Natural killer cell treated with Interleukin-12 subunit alpha and Interleukin-12 subunit beta and Interleukin-15 and Interleukin-18, amount 100 ng/mL, for 72 hours (primary cell): ENCODE measurements at places on chromosomes 7 and 10.

GRCh38 chr7:118259115-118259514 is 34.6 kb downstream of the ANKRD7 start:
- no peak for DNase-seq

DNA sequence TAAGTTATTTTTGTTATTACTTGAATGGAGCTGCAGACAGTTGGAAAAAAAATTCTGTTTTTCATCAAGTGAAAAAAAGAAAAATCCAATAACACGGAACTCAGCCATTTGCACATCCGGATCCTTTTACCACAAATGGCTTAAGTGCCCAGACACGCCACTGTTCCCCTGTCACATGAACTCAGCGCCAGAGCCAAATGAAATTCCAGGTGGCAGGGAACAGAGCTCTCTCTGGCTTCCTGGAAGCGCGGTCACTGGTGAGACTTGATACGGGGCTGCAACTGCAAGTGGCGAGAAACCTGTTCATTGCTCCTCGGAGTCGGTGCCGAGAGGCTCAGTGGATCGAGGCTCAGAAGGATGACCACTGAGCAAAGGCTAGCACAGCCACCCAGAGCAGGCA is 60.8 kb upstream of the NPTX2 start:
- DNase-seq = no peak

DNA sequence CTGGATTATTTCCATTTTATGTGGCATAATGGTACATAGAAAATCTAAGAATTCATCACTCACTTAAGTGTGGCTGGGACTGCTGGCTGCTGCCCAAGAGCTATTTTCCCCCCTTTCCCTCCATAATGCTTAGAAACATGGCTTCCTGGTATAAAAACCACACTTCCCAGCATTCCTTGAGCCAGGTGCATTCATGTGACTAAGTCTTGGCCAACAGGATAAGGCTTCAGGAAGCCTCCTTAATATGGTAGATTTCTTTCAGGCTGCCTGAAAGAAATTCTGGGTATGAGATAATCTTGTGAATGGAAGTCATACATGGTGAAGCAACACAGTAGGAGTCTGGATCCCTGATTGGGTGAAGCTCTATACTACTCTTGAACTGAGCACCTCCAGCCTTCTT is 178.0 kb downstream of the JAZF1 start:
- DNase-seq = no peak

GRCh38 chr10:130455791-130456190 is 319.6 kb downstream of the GLRX3 start:
- no peak for DNase-seq

GRCh38 chr10:89944138-89944537 is 242.7 kb downstream of the KIF20B start:
- no peak for DNase-seq

DNA sequence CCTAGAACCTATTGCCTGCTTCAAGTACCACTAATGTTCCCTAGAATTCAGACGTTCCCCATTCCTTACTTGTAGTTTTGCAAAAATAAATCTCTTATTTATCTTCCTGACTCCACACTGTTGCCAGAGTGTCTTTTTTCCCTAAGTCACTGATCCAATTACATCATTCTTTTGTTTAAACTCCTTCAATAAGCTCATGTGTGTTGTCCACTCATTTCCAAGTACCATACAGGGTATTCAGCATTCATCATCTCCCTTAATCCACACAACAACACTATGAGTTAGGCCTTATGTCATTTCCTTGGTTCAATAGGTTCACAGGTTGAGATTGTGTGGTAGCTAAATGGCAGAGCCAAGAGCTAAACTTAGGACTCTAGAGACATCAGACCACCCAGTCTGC is 119.9 kb upstream of the RHOBTB1 start:
- no peak for DNase-seq

GRCh38 chr10:129958148-129958628 is 5.9 kb downstream of the EBF3 start:
- DNase-seq = no peak

DNA sequence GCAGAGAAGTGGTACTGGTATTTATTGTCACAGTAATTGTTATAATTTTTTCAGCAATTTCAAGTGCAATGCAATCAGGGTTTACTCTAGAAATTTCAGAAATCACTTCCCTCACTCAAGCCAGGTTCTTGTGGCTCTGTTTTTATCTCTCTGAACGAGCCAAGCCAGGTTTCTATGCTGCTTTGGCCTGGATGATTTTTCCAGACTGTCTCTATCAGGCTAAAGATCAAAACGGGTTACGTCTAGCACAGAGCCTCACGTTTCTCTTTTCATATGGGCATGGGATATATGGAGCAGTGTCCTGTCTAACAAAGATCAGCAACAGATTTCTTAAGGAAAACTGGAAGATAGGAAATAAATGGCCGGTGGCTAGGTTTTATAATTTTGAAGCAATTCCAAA is 1105.3 kb downstream of the NRG3 start:
- DNase-seq = no peak

- DNase-seq = no peak
Observed at GRCh38 chr10:60456053-60456452, 66.4 kb upstream of the ANK3 start.

DNA sequence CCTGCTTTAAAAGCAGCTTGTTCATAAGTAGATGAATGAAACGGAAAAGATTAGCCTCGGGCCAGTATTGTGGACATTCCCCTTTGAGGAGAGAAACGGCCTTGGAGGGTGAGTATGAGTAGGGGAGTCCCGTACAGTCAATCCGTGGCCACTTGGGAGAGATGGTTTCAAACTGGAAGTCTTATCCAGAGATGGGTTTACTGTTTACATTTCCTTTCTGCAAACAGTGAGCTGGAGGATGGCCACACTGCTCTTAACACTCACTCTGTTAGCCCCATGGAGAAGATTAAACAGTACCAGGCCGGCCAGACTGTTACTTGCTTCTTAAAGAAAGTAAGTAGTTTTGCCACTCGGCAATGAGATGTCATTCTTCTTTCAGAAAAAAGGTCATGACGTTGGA is 20.3 kb downstream of the CALHM2 start:
- no peak for DNase-seq

- DNase-seq = no peak
Observed at GRCh38 chr10:99661377-99661763, 2.1 kb downstream of the ENTPD7 start.

GRCh38 chr10:132383751-132384196 is 13.2 kb upstream of the PWWP2B start:
- peak; percentile 52 for DNase-seq

- no peak for DNase-seq
Observed at GRCh38 chr7:5532536-5533335, 109.1 kb upstream of the TNRC18 start.

- DNase-seq = no peak
Observed at GRCh38 chr7:22469371-22470143, 30.4 kb downstream of the STEAP1B start.

GRCh38 chr7:18607025-18607424 is 111.5 kb downstream of the HDAC9 start:
- DNase-seq = no peak

DNA sequence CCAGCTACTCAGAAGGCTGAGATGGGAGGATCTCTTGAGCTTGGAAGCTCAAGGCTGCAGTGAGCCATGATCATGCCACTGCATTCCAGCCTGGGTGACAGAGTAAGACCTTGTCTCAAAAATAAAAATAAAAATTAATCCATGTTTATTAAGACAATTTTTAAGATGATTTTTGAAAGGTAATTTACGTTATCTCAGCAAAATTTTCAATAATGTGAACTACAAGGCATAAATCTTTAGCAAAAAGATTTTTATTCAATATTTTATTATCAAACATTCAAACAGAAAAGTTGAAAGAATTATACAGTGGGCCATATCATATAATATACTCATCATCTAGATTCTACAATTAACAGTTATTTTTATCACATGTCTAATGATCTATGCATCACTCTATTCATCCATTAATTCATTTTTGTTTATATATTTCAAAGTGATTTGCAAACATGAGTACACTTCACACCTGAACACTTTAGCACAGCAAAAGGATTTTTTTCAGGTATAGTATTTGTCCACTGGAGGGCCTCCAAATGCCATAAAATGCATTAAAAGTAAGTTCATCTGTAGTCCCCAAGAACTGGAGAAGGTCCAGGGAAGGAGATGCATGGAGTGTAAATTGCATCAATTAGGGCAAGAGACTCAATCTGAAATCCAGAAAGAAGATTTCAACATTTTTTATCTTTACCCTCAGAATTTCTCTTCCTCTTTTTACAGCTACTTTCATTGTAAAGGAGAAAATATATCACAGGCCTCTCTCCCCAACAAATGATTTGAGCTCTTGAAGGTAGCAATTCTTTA is 38.6 kb upstream of the RSBN1L start:
- no peak for DNase-seq
